ENCODE measurements at places on chromosomes 11 and 22. TPM values are rescaled to one million over a fixed set of nuclear protein-coding genes. Genes with fewer than 3 reads are reported as not detected.

GLYAT gene
- not detected for total RNA-seq

CYB5R2 gene
- 2.8 TPM for total RNA-seq

SRSF8 gene
- 58.2 TPM for total RNA-seq

GRAP2 gene
- 31.3 TPM for total RNA-seq

HPX gene
- total RNA-seq, result 1.2 TPM

FEN1 gene
- total RNA-seq, result 147 TPM

NOX4 gene
- not detected for total RNA-seq

- DNase-seq, result no peak
These were observed 3.7 kb downstream of the MAFF start for GRCh38 chr22:38205261-38206128.

DNA sequence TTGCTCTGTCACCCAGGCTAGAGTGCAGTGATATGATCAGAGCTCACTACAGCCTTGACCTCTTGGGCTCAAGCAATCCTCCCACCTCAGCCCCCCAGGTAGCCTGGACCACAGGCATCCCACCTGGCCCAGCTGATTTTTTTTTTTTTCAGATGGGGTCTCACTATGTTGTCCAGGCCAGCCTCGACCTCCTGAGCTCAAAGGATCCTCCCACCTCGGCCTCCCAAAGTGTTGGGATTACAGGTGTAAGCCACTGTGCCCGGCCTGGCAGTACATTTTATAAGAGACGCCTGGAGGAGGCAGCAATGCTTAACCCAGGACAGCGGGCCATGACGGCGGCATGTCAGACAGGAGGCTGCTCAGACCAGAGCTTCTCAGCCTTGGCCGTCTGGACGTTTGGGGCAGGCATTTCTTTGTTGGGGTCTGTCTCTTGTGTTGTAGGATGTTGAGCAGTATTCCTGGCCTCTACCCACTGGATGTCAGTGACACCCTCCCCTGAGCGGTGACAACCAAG is 4.3 kb downstream of the LGALS2 start:
- no peak for DNase-seq

DNA sequence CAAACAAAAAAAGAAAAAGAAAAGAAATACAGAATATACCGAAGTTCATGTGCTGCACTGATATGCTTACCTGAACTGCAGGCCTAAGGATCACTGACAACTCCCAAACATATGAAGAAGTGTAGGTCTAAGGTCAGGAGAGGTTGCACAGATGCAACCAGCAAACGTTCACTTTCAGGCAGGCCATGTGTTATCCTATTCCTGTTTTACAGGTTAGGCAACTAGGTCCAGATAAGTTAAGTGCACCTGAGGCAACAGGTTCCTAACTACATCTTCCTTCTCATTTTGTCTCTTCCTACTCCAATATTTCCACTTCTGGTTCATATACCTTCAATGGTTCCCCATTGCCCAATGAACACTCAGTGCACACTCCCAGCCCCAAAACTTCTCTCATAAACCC is 15.1 kb downstream of the PI4KA start:
- DNase-seq, result no peak

GRCh38 chr11:69854713-69855112 is 35.5 kb upstream of the FGF3 start:
- no peak for DNase-seq

- DNase-seq, result no peak
These were observed 63.2 kb downstream of the GRIA4 start for GRCh38 chr11:105673089-105673488.

DNA sequence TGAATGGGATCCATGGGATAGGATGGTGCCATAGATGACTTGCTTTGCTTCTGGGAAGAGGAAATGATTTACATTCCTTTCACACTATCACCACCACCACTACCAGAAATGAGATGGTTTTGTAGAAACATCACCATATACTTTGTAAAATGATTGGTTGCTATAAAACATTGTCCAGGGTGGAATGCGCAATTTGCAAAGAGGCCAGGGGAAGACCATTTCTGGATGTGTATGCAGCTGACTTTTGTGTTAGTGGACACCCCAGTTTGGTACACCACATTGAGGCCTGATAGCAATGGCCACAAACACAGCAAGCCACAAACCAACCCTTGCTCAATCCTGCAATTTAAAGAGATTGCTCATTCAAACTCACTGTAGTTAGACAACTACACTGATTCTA is 56.7 kb upstream of the RCN1 start:
- DNase-seq, result no peak

GRCh38 chr11:10899121-10899830 is 41.4 kb upstream of the ZBED5 start:
- DNase-seq, result no peak

GRCh38 chr11:83680321-83680720 is 394.2 kb upstream of the CCDC90B start:
- no peak for DNase-seq

- DNase-seq, result no peak
These were observed at the start of gene MMP12 for GRCh38 chr11:102874852-102875251. Gene MMP12, minus strand, starts transcription at chr11:102874982. Its CDS starts 45 bp downstream, at chr11:102874937.

DNA sequence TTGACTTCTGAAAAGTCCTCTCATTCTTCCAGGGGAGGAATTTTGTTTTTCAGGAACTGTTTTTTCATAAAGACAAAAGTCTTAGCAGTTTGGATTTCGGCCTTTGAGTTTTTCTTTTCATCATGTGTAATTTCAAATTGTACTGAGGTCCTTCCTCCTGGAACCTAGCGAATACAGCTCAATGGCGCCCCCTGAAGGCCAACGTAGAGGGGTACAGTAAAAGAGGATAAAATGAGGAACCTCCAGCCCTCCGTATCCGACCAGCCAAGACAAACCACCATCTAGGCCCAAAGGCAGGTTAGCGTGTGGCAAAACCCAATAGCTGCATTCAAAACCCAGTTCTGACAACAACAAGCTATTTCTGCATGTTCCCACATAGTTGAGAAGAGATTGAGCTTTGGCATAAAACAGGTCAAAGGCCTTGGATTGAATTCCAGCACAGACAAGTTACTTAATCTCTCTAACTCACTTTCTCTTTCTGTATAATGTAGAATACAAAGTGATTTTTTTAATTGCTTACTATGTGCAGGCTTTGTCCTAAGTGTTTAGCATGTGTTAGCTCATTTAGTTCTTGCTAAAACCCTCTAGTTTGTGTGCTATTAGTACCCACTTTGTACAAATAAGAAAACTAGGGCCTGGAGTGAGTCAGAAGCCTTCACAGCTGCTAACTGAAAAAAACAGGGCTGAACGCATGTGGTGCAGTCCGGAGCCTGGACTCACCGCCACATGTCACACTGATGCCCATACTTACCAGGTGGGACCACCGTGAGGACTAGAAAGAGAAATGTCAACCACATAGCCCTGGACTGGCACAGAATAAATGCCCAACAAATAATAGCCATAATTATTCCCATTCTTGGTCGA is 43.2 kb upstream of the ETS1 start:
- DNase-seq, result peak; percentile 81

GRCh38 chr11:78339483-78339882 is 78.1 kb downstream of the GAB2 start:
- DNase-seq, result no peak

DNA sequence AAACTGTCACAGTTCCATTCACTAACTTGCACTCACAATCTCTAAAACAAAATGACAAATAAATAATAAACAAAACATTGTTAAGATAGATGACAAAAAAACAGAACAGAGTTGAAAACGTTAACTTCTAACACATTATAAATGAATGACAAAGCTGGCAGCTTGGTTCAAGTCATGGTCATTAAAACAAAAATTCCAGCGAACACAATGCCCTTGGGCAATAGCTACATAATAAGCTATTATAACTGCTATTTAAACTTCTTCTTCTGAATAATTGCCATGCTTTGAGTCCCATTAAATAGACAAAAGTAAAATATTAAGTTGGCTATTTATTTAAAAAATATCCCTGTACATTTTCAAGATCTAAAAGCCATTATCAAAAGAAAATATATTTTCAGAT is 54.7 kb downstream of the PICALM start:
- DNase-seq, result no peak

DNA sequence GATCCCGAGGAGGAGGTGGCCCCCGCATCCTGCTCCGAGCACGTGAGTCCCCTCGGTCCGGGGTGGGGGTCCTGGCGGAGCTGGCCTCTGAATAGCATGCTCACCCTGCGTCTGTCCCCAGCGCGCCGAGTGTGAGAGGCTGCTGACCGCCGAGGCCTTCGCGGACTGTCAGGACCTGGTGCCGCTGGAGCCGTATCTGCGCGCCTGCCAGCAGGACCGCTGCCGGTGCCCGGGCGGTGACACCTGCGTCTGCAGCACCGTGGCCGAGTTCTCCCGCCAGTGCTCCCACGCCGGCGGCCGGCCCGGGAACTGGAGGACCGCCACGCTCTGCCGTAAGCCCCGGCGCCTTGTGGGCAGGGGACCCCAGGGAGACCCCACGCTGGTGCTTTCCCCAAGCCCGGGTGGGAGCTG is 3.5 kb downstream of the MUC2 start:
- DNase-seq, result no peak

GRCh38 chr11:8068605-8069221 is 12.3 kb upstream of the TUB start:
- DNase-seq, result no peak

DNA sequence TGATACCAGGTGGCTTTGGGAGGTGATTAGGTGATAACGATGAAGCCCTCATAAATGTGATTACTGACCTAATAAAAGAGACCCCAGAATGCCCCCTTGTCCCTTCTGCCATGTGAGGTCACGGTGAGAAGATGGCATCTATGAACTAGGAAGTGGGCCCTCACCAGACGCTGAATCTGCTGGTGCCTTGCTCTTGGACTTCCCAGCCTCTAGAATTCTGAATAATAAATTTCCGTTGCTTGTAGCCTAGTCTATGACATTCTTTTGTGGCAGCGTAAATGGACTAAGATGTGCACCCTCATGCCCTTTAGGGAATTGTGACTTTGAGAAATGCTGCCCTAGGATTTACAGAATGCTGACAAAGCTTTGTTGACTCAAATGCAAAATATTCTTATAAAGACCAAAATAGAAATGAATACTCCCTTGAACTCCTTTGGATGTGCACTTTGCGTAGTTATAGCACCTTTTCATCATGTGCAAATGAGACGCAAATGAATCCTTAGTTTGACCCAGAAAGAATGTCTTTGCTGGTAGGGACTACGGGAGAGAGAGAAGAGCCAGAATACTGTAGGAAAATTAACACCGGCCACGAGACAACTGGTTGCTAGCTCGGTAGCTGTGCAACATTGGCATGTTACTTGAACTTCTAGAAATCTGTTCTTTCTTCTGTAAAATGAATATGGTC is 24.8 kb upstream of the EHF start:
- DNase-seq, result no peak

DNA sequence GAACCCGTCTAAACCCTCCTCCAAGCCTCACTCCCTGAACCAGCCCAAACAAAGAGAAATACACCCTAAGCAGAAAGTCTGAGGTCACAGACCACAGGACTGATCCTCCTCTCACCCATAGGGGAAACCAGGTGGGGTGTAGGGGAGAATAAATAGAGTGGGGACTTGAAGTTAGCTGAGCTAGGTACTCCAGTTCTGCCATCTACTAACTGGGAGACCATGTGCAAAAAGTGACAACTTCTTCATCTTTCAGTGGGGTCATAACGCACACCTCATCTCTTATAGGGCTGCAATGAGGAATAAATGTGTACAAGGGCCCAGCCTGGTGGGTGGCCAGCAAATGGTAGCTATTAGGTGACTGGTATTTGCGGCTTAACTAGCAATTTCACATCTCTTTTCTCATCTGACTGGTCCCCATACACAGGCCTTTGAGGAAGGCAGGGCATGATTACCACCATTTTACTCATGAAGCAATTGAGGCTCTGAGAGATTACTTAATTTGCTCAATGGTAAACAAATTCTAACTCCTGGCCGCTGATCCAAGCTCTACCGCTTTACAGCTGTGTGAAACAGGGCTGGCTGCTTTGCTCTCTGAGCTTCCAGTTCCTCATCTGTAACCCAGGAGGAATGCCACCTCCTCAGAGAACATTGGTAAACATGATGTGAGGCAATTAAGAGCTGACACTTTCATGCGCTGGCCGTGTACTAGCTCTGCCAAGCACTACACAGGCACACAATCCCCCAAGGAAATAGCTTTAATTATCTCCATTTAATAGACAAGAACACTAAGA is 16.6 kb downstream of the TBC1D10A start:
- DNase-seq, result no peak

GRCh38 chr11:2294926-2295290 is 6.8 kb downstream of the C11orf21 start:
- no peak for DNase-seq

DNA sequence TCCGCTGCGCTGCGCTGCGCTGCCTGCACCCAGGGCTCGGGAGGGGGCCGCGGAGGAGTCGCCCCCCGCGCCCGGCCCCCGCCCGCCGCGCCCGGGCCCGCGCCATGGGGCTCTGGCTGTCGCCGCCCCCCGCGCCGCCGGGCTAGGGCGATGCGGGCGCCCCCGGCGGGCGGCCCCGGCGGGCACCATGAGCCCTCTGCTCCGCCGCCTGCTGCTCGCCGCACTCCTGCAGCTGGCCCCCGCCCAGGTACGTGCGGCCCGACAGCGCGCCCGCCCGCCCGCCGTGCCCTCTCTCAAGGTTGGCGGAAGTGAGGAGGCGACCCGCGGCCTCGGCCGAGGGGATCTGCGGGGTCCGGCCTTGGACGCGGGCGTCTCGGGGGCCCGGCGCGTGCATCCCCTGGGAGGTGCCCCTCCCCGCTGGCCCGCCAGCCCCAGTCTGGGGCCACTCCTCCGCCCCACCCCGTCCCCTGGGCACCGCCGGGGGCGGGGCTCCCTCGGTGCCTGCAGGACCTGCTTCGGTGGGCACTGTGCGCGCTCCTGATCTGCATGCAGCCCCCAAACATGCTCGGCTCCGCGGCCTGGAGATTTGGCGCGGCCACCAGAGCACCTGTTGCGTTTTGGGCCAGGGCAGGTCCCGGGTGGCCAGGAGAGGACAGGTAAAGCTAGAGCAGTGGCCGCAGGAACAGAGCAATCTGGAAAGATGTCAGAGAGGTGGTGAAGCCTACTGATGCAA is 429 bp downstream of the VEGFB start:
- peak; percentile 56 for DNase-seq

DNA sequence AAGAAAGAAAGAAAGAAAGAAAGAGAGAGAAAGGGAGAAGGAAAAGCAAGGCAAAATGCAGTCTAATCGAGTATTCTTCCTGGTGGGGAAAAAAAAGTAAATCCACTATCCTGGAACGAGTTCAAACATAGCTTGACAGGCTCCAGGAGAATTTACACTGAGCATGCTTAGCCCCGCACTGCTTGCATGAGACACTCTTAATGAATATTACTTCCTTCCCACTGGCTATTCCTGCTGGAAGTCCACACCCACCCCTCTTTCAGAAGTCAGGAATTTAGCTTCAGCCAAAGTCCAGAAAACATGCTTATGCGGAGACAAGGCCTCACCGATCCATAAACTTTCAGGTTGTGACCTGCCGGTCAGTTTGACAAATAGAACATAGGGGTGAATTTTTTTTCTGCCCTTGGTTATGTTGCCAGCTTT is 251.8 kb upstream of the BLID start:
- no peak for DNase-seq

Data from activated T-helper 1 cell treated with anti-CD3 and anti-CD28 coated beads, Interleukin-12 subunit alpha, Interleukin-12 subunit beta, Interleukin-2, Interleukin-4 antibody, amounts not matched to agents 30 ng/mL and 10 ng/mL and 1 ng/mL, durations not matched to agents 14 hours and 24 hours and 36 hours (primary cell).